ENCODE measurements at places on chromosomes 5 and 9.

DNA sequence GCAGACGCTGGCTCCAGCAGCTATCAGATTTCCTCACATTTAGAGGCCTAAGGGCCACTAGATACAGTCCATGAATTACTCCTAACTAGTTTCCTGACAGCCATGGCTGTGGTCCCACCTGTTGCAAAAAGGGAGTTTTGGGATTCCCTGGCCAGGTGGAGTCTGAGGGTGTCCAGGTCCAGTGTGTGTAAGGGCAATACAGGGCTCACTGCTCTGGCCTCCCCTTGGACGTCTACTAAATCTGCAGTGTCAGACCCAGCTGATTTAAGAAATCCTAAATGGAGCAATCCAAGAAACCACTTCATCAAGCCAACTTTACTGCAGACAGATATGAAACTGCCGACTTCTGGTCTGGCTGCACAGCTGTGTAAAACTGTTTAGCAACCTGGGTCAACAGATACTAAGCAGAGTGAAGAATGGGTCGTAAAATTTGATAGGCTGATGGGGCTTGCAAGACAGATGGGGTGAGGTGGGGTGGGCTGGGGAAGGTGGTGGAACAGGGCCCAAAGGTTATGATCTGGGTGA lies 116.4 kb downstream of the GADD45G start:
- H3K27ac ChIP-seq, result no peak overlapping the region
- peaks cover 34% of the 10 kb centered on the region for H3K4me1 ChIP-seq
- H3K36me3 ChIP-seq, result peaks cover 21% of the 10 kb centered on the region

DNA sequence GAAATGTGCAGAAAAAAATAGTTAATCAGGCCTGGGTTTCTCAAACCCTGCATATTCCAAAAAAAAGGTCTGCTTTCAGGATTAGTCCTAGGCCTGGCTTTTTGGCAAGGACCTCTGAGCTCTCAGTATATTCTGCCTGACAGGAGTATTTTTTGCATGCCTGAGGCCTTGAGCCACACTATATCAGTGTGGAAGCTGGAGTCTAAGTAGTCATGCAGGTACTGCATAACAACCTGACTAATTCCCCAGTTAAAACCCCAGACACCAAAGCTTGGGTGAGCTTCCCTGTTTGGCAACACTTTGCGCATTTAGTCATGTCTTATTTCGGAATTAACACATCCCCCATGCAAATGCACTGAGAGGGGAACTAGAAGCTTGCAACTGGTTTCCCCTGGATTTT lies 359.5 kb downstream of the CETN3 start:
- H3K36me3 ChIP-seq, result no peaks in the 10 kb centered on the region
- no peak for DNase-seq
- no peaks in the 10 kb centered on the region for H3K27me3 ChIP-seq
- H3K4me1 ChIP-seq, result no peaks in the 10 kb centered on the region
- H3K4me3 ChIP-seq, result no peak overlapping the region
- H3K27ac ChIP-seq, result no peak overlapping the region

DNA sequence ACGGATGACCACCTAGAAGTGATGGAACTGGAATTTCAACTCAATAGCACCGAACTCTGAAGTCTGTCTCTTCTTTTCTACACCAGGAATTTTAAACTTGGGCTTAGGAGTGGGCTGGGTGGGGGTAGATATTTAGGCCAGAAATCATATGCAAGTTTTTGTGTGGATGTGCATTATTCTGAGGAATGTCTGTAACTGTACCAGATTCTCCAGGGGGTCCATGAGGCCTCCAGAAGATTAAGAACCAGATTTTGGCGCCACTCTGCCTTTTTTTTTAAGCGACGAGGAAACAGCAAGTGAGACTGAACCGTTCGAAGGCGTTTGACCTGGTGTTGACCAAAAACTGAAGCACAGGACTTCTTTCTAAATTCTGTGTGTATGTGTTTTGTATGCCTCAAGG lies 88.8 kb upstream of the TTC23L start:
- H3K4me3 ChIP-seq, result no peak overlapping the region
- peaks cover 5% of the 10 kb centered on the region for H3K27me3 ChIP-seq
- no peak for DNase-seq

DNA sequence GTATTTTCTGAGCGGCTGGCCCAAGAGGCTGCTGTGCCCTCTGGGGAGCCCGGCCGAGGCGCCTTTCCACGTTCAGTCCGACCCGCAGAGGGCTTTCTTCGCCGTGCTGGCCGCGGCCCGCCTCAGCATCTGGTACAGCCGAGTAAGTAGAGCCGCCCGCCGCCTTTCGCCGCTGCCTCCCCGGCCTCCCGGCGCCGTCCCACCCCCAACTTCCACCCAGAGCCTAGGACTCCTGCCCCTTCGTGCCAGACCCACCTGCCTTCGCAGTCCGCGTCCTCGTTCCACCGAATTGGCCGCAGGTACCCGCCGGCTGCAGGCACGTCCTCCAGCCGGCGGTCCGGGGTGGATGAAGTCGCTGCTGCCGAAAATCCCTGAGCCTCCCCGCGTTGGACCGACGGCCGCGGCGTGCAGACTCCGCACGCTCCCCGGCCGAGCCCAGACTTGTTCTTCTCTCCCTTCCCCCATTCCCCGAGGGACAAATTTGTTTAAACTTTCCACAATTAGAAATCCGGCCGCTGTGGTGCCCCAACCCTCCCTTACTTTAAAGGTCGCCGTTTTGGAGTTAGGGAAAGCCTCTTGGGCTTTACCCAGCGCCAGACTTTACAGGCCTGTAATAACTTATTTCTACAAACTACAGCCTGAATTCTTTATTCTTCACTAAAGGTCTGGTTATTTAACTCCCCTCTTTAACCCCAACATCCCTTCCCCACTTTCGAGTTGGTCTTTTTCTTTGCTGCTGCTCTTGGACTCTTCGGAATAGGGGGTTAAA lies 589 bp downstream of the RIC1 start:
- H3K4me1 ChIP-seq, result peaks cover 58% of the 10 kb centered on the region
- H3K27ac ChIP-seq, result peak overlapping the region; percentile 93

DNA sequence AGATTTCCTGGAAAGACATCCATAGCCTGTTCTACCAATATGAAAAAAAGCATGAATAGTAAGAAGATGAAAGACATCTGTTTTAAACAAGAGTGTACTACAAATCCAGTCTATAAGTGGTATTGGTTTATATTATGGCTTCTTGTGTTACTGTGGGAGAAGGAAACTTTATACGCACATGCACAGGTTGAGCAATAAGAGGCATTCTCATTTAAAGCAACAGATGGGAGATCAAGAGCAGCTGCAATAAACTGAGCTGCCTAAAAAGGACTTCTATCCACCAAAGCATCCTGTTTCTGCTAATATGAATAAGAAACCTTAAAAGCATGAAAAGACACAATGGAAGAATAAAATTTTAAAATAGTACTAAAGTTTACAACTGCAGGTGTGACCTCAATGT lies 8.6 kb upstream of the PCDHB1 start:
- H3K27me3 ChIP-seq, result no peaks in the 10 kb centered on the region
- no peaks in the 10 kb centered on the region for H3K36me3 ChIP-seq
- H3K4me1 ChIP-seq, result no peaks in the 10 kb centered on the region
- no peak overlapping the region for H3K4me3 ChIP-seq
- no peak overlapping the region for H3K27ac ChIP-seq

DNA sequence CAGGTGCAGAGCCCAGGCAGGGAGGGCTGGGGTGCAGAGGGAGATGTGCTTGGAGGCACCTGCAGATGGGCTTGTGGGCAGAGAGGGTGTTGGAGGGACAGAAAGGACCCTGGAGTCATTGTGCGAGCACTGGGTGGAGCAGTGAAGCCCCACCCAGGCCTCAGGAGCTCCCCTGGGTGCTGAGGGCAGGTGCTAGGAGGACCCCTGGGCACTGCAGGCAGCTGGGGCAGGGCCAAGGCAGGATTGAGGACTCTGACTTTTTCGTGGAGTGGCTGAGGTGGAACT lies 10.3 kb upstream of the SLC6A18 start:
- no peak overlapping the region for H3K27ac ChIP-seq
- H3K36me3 ChIP-seq, result no peaks in the 10 kb centered on the region
- no peak overlapping the region for H3K4me3 ChIP-seq
- H3K27me3 ChIP-seq, result peaks cover 2% of the 10 kb centered on the region

DNA sequence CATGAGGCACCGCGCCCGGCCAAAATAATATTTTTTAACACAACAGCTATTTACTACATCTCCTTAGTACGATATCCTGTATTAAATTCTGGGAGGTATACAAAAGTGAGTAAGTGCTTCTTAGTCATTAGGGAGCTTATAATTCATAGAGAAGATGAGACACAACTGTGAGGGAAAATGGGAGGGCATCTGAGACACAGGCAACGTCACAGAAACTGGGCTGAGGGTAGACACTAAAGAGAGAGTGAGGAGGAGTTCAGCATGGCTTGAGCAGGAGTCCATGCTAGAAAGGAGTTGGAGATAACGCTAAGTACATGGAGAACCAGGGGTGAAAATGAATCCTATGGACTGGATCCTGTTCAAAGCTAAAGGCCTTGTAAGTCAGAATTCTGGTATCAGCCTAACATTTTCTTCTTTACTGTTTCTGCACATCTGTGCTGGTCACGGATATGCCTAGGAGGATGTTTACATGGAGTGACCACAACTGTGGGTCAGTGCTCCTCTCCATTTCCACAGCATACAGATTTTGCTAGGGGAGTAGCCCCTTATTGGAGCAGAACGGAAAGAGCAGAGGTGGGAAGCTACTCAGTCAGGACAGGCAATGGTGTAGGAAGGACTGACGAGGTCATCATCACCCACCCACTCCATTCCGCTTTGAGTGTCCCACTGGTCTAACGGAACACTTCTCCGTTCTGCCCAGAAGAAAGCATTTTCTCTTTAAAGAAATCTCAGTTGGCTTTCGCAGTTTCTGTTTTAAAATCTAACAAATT lies 310.4 kb upstream of the EFNA5 start:
- peaks cover 40% of the 10 kb centered on the region for H3K4me1 ChIP-seq
- H3K36me3 ChIP-seq, result peaks cover 3% of the 10 kb centered on the region
- H3K4me3 ChIP-seq, result no peak overlapping the region
- H3K27ac ChIP-seq, result no peak overlapping the region

DNA sequence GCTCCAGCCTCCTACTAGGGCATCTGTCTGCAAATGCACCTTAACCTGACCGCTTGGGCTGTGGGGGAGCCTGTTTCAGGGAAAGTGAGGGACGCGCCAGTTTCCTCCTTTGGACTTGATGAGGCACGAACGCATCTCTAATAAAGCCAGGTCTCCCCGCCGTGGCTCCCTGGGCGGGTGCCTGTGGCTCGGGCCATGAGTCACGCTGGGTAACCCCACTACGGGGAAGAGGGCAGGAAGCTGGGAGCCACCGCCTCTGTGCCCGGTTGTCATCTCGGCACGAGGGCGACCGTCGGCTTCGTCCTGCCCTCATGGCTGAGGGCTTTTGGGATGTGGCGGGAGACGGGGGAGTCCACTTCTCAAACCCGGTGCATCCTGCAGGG lies 12.1 kb downstream of the NOTCH1 start:
- peak; percentile 88 for DNase-seq
- peaks cover 53% of the 10 kb centered on the region for H3K4me1 ChIP-seq
- H3K4me3 ChIP-seq, result peak overlapping the region; percentile 40
- peak overlapping the region; percentile 90 for H3K27ac ChIP-seq

GRCh38 chr5:111863801-111864200 lies 106.8 kb upstream of the NREP start:
- DNase-seq, result no peak
- no peaks in the 10 kb centered on the region for H3K4me1 ChIP-seq
- H3K4me3 ChIP-seq, result no peak overlapping the region
- no peak overlapping the region for H3K27ac ChIP-seq

- H3K4me3 ChIP-seq, result no peak overlapping the region
- H3K36me3 ChIP-seq, result peaks cover 1% of the 10 kb centered on the region
- no peak for DNase-seq
Observed at GRCh38 chr5:44660251-44660650, 148.5 kb upstream of the MRPS30 start.

GRCh38 chr9:8783941-8784340 lies 984.4 kb upstream of the DMAC1 start:
- H3K4me3 ChIP-seq, result no peak overlapping the region
- H3K27me3 ChIP-seq, result no peaks in the 10 kb centered on the region
- no peak for DNase-seq
- H3K27ac ChIP-seq, result no peak overlapping the region
- no peaks in the 10 kb centered on the region for H3K4me1 ChIP-seq
- no peaks in the 10 kb centered on the region for H3K36me3 ChIP-seq

- H3K4me3 ChIP-seq, result no peak overlapping the region
- H3K4me1 ChIP-seq, result peaks cover 12% of the 10 kb centered on the region
- H3K27ac ChIP-seq, result no peak overlapping the region
- H3K36me3 ChIP-seq, result peaks cover 69% of the 10 kb centered on the region
Observed at GRCh38 chr5:36177715-36178523, 26.0 kb downstream of the SKP2 start.

DNA sequence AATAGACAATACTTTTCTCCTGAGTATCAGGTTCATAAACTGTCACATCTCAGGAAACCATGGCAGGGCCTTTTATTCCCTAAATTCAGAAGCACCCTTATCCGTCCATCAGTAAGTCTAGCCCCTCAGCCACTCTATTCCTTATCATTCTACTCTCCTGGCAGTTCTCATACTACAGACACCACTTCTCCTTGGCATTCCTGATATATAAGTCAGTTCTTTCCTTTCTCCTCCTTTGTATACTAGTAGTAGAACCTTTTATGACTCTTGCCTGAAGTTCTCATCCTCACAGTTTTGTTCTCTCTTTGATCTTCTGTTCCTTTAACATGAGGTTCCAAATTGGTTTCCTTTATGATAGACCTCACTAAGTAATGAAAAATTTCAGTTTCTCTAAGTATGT lies 29.3 kb downstream of the GRAMD2B start:
- peaks cover 3% of the 10 kb centered on the region for H3K36me3 ChIP-seq
- H3K27me3 ChIP-seq, result no peaks in the 10 kb centered on the region
- no peak overlapping the region for H3K27ac ChIP-seq
- H3K4me3 ChIP-seq, result no peak overlapping the region

DNA sequence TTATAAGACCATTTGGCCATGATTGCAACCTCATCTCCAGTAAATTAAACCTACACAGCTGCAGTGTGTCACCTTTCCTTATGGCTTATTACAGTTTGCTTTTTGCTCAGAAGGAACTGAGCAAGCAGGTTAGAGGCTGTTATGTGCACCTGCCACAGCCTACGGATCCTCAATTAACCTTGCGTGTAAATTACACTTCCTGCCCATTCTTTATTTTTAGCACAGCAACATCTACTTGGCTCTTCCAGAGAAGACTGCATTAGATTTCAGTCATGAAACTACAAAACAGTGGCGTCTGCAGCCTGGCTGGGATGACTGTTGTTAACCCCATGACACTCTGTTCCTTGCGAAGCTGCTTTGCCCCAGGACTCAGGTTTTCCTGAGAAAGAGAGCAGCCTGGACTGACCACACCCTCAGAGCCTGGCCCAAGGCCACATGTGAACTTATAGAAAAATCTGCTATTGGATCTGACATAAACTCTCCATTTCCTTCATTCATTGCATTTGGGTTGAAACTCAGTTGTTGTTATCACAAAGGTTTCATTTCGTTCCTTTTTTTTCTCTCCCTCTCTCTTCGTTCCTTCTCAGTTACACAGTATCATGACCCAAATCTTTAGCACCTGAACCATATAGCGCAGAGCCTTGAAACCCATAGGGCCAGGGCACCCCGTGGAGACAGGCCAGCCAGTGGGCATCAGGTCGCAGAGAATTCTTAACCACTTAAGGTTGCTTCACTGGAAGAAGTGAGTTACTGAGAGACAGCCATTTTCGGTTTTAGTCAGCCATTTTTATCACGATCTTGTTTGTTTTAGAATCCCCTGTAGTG lies 138.6 kb downstream of the PALM2AKAP2 start:
- H3K27ac ChIP-seq, result peak overlapping the region; percentile 82
- H3K4me1 ChIP-seq, result peaks cover 15% of the 10 kb centered on the region
- no peaks in the 10 kb centered on the region for H3K36me3 ChIP-seq
- H3K4me3 ChIP-seq, result peak overlapping the region; percentile 60
- H3K27me3 ChIP-seq, result no peaks in the 10 kb centered on the region

Measured in activated CD8-positive, alpha-beta memory T cell treated with anti-CD3 and anti-CD28 coated beads, Interleukin-2, amount 10 ng/mL, durations not matched to agents 7 days and 5 days (primary cell).